ENCODE measurements at places on chromosomes 3 and 15.

DNA sequence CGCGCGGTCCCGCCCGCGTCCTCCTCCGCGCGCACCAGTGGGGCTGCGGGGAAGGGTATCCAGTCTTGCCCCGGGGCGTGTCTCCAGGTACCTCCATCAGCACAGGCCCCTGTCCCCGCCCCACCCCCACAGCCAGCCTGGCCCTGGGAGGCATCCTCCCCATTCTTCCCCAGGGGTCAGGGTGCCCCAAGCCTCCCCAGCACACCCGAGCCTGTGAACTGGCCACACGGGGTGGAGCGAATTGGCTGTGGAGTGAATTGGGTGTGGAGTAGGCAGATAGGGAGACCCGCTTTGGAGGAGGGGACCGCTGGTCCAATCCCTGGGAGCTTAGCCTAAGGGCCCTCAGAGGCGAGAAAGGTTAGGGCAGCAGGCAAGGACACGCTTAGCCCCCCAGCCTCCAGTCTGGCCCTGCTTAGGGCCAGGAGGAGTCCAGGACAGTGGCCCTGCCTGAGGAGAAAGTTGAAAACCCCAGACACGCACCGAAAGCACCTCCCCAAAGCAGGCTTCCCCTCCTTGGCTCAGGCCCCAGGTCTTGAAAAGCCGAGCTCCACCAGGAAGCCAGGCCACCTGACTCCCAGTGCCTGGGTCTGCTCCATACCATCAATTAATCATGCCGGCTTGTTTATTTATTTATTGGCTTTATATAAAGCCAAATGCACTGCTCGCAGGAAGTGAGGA is 107.7 kb upstream of the SLC6A11 start:
- DNase-seq, result peak; percentile 24

DNA sequence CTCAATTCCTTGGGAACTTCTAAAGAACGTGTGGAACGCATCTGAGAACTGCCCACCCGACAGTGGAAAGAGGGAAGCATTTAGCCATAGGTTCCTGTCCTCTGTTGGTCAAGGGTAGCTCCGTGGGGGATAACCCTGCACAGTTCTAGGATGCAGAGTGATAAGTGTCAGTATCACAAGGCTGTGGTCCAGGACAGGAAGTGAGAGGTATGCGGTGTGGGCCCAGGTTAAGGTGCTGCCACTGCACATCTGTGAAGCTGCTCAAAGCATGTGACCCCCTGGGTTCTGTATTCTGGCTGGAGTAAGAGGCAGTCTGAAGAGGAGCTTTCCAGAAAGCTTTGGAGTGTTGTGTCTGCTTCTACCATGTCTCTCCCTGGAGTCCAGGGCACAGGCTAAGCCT is 51.7 kb upstream of the HES1 start:
- DNase-seq, result no peak

- no peak for DNase-seq
Measured at GRCh38 chr15:27638958-27639357, 460.2 kb downstream of the OCA2 start.

GRCh38 chr15:24223739-24224138 is 451.8 kb upstream of the NPAP1 start:
- no peak for DNase-seq

DNA sequence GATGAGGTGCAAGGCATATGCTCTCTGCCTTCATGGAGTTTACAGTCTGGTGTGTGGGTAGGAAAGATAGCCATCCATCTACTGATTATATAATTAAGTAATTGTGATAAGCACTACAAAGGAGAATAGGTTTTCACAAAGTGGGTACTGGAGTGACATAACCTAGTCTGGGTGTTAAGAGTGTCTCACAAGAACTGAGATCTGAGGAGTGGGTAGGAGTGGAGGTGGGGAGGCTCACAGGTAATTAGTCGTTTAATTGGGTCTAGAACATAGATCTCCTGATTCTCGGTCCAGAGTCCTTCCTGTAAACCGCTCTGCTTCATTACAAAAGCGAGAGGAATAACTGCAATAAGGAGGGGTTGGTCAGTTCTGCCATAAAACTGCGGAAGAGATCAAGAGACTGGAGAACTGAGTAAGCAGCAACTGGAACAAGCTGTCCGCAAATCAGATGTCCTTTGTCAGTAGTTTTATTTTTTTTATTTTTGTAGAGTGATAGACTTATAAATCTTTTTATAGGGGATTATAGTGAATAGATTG is 2.2 kb downstream of the NEO1 start:
- no peak for DNase-seq

GRCh38 chr15:99921101-99921500 is 187.9 kb upstream of the LYSMD4 start:
- no peak for DNase-seq

DNA sequence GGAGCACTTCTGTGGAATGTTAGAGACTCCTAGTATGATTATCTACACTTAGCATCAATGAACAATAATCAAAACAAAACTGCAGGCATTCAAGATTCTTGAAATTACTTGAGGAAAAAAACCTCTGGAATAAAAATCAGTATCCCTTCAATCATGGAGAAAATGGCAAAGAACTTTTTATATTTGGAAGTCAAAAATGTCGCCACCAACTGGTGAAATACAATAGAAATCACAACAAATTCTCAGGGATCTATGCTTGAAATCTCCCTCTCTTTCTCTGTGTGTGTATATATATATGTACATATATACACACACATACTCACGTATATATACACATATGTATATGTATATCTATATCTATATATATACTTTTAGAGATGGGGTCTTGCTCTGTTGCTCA is 378.9 kb upstream of the ALCAM start:
- DNase-seq, result no peak

All from GM03348 (cell line).